T-helper 2 cell (primary cell): ENCODE measurements at places on chromosomes 13 and 19.

GRCh38 chr13:32629313-32629712 lies 43.1 kb downstream of the PDS5B start:
- DNase-seq = no peak

GRCh38 chr19:17524651-17525050 lies 13.2 kb downstream of the PGLS start:
- no peak for DNase-seq

DNA sequence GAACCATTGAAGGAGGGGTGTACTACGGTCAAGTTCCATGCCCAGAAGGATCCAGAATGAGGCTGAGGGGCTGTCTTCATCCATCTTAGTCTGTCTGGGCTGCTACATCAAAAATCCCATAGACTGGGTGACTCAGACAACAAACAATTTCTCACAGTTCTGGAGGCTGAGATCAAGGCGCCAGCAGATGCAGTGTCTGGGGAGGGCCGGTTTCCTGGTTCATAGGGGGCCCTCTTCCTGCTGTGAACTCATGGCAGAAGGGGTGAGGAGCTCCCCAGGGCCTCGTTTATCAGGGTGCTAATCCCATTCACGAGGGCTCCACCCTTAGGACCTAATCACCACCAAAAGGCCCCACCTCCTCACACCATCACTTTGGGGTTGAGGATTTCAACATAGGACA lies 14.7 kb upstream of the KCTD15 start:
- no peak for DNase-seq

DNA sequence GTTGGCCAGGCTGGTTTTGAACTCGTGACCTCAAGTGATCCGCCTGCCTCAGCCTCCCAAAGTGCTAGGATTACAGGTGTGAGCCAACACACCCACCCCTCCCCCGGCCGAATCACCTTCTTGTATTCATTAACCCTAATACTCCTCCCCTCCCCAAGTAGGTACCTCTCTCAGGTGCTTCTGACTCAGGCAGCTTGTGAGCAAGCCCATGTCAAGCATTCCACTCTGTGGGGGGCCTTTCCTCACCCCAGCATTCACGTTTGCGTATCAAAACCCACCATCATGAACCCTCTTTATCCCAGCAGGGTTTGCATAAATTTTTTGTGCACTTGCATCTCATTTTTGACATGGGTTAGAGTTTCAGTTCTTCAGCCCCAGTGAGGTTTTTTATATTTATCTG lies 23.6 kb upstream of the RFXAP start:
- DNase-seq = no peak

GRCh38 chr13:26012995-26013394 lies 38.8 kb downstream of the SHISA2 start:
- DNase-seq = no peak

DNA sequence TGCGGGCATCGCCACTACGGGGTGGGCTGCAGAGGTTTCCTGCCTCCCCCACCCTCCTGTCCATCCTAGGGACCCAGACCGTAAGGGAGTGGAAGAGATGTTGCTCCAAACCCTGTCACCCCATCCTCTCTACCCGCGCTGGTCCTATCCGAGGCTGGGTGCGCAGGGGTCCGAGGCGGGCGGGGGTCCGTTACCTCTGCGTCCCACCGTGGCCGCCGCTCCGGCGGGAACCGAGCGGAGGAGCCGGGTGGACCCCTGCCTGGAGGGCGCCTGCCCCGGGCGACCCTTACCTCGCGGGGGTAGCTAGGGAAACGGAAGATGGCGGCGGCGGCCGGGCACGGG lies at the start of gene DGKH:
Gene DGKH (plus strand): TSS at position 307 of the 342 bp plus-strand sequence. CDS start 126 bp downstream, outside the sequence.
- peak; percentile 30 for DNase-seq

DNA sequence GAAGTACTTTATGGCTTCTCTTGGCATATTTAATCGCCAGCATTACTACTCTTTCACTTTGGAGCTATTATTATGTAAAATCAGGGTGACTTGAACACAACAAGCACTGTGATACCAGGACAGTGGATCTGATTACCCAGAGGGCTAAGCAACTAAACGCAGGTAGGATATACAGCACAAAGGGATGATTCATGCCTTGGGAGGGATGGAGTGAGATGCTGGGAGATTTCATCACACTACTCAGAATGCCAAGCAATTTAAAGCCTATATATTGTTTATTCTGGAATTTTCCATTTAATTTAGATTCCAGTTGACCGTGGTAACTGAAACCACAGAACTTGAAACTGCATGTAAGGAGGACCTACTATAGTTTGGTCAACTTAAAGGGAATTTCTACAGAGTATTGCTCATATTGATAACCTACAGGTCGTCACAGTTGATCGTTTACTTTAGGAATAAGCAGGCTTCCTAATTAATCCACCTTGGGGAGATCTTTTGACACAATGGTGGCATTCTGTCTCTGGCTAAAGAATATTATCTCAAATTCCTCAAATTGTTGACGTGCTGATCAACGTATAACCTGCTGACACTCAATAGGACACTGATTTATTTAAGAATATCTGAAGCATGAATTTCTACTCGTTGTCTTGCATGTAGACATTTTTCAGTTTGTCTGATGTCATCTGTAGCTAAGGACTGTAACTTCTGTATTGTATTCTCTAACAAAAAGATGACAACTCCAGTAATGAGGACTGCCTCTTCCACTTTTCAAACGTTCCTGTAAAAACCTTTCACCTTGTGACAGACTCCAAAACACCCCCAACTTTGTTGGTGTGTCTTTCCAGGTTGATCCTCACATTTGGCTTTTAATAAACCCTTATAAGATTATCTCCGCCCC lies 254.2 kb downstream of the GPC5 start:
- DNase-seq = no peak

- no peak for DNase-seq
These were observed 5.8 kb downstream of the KDELR1 start for GRCh38 chr19:48385461-48386087.

DNA sequence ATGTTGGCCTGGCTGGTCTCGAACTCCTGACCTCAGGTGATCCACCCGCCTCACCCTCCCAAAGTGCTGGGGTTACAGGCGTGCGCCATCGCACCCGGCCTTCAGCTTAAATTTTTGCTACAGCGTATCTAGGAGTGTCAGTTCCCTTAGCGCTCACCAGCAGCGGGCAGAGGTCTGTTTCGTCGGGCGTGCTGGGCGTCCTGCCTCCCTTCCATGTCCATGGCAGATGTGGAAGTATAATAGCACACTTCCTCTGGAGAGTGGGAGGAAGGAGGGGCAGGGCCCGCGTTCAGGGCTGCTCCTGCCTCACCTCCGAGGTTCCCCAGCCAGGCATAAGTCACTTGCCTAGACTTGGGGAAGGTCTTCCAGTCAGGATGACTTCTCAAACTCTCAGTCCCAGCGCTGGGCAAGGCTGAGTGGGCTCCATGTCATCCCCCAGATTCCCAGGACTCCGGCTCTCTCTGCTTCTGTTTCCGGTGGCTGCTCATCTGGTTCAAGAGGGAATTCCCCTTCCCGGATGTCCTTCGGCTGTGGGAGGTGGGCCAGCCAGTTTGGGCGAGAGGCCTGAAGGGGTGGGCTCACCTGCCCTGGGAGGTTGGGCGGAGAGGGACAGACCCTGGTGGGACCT lies 9.5 kb downstream of the IL4I1 start:
- DNase-seq = no peak

- no peak for DNase-seq
These were observed 208.0 kb upstream of the SPRY2 start for GRCh38 chr13:80548915-80549314.
